ENCODE measurements at places on chromosomes 11 and 22.

DNA sequence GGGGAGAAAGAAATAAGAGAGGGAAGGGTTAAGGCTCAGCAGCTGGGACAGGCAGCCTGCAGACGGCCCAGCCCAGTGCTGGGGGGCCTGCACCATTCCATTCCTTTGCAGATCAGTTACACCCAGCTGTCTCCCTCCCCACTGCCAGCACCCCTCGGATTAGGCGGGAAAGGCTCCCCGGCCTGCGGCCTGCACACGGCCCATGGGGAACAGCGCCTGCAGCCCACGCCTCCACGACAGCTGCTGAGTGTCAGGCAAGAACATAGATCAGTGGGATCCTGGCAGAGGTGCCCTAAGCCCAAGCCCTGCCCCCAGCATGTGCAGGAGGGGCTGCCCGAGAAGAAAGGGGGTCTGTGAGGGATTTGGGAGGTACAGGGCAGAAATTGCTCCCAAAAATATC, 65.8 kb upstream of the MYOD1 start:
- no peak for DNase-seq

DNA sequence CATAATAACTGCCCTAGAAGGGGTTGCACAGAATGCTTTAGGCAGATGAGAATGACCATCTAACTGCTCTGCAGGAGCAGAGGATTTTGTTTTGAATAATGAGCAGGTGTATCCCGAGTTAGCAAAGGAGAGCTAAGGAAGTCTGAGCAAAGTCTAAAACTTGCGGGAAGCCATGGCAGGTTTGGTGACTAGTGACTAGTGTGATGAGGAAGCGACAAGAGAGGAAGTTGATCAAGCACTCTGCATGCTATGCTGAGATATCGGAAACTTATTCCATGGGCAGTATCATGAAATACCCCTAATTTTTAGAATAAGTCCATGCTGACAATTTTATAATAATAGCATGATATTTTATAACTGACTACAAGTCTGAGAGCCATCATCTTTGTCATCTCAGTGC, 12.9 kb downstream of the OLFML1 start:
- DNase-seq: no peak

- no peak for DNase-seq
These were observed 19.8 kb downstream of the ARL14EP start for GRCh38 chr11:30342736-30343166.

GRCh38 chr22:31120642-31121041, 2.1 kb upstream of the INPP5J start:
- no peak for DNase-seq

GRCh38 chr22:45657701-45658100, 13.9 kb upstream of the ATXN10 start:
- no peak for DNase-seq

GRCh38 chr22:29769723-29770321, 2.7 kb downstream of the UQCR10 start:
- no peak for DNase-seq

GRCh38 chr11:86138958-86139357, 70.1 kb upstream of the PICALM start:
- no peak for DNase-seq

DNA sequence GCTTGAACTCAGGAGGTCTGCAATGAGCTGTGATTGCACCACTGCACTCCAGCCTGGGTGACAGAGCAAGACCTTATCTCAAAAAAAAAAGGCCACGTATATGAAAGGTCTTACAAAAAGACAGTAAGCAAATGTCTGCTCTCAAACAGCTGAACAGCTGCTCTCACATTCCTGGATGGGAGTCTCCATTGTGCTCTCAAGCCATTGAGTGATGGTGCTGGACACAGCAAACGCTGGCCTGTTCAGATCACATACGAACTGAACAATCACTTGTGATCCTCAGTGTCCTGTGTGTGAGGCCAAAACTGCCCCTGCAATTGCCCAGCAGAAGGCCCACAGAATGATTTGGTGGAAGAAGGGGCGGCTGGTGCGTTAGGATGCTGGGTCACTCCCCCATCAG, 34.4 kb upstream of the YWHAH start:
- DNase-seq: no peak

GRCh38 chr11:30561691-30562415, 24.3 kb downstream of the MPPED2 start:
- DNase-seq: no peak

DNA sequence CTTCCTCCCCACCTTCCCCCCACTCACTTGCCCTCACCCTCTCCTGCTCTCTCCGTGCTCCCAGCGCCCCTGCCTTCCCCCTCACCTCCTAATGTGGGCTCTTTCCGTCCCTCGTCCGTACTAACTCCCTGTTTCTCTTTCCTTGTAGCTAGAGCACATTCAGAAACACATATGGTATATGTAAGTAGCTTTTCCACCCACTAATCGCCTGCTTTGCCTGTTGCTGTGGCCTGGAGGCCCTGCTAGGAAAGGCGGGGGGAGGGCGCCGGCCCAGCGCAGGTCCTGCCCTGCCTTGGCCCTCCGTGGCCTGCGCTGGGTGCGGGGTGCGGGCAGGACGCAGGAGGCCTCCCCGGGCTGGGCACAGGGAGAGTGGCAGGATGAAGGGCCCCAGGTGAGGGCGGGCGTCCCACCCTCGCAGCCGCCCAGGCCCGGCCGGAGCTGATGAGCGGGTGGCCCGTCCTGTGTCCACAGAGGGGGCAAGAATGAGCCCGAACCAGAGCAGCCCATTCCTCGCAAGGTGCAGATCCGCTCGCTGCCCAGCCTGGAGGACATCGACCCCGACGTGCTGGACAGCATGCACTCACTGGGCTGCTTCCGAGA, 41.7 kb downstream of the MOB2 start:
- no peak for DNase-seq

GRCh38 chr11:64629796-64630562, 39.0 kb downstream of the SLC22A12 start:
- DNase-seq: no peak

GRCh38 chr22:41401781-41402648, 20.3 kb downstream of the TEF start:
- DNase-seq: peak; percentile 52

DNA sequence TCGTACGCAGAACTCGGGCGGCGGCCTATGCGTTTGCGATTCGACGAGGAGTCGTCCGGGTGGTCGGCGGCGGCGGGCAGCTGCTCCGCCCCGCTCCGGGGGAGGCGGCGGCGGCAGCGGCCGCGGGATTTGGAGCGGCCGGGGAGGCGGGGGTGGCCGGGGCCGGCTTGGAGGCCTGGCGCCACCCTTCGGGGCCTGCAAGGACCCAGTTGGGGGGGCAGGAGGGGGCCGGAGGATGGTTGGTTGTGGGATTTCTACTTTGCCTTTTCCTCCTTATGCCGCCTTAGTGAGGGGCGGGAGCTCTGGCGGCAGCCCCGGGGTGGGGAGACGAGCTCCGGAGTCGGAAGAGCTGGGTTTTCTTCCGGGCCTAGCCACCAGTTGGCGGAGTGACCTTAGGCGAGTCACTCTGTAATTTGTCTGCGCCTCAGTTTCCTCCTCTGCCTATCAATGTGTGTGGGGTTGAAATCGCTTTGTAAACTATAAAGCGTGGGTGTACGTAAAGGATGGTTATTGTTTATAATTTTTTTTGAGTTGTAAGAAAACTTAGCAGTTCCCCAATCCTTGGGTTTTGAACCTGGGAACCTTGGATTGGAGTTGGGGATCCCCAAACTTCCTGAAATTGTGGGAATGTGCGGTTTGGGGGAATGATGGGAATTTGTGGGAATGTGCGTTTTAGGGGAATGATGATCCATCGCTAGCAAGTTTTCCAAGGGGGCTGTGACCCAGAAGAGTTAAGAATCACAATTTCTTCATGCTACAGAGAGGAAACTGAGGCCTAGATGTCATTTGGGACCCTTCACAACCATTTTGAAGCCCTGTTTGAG, 679 bp downstream of the TUG1 start:
- DNase-seq: no peak

DNA sequence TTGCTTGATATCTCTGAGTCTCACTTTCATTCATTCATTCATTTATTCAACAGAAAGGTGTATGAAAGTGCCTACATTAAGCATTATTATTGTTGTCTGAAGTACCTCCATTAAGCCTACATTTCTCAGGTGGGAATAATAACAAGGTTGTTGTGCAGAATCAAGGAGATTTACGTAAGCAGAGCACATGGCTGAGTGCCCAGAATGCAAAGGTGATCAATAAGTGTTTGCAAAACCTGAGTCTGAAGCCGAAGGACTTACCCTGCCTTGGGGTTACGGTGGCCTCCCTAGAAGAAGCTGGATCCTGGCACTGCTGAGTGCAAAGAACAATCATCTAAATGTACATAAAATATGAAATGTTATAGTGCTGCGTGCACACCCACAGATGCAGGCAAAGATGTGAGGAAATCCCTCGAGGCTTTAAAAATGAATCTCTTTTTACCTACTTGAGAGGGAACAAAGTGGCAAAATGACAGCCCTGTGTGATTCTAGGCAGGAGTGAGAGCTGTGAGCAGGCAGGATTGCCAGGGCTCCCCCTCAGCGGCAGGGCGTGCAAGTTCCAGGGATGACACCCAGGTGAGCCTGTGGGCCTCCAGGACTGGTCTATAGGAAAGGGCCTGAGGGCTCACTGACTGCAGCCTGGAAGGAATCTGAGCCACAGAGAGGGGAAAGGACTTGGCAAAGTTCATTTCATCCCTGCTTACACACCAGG, 133.1 kb upstream of the TBCEL start:
- DNase-seq: no peak

DNA sequence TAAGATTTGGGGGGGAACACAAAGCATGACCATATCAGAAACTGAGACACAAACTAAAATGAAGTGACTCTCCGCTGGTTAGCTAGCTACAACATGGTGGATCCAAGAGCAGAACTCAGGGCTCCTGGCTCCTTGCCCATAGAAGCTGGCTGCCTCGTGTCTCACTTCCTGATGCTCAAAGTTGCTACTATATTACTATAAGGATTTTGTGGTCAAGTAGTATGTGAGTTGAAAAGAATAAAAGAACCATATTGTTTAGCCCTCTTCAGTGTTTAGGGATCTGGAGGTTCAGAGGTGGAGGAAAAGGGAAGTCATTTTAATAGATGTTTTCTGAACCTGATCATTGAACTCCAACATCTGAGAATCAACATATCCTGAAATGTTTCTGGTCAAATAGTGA, 16.9 kb upstream of the SIK2 start:
- DNase-seq: no peak

- no peak for DNase-seq
These were observed 4.9 kb downstream of the SLCO2B1 start for GRCh38 chr11:75155570-75156422.

DNA sequence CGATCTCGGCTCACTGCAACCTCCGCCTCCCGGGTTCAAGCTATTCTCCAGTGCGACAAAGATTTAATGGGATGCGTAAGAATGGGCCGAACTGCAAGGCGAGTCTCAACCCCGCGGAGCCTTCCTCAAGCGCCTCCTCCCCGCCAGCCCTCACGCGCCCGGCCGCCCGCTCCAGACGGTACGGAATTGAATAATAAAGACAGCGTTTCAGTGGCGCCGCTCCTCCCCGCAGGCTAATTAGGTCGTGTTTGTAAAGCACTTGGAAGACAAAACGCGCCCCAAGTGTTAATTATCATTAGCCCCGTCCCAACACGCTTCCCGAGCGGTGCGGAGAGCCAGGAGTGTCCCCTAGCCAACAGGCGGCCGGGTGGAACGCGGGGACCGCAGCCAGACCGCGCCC, 192.0 kb downstream of the BUD13 start:
- no peak for DNase-seq

- no peak for DNase-seq
These were observed 11.2 kb upstream of the BID start for GRCh38 chr22:17785185-17786184.

DNA sequence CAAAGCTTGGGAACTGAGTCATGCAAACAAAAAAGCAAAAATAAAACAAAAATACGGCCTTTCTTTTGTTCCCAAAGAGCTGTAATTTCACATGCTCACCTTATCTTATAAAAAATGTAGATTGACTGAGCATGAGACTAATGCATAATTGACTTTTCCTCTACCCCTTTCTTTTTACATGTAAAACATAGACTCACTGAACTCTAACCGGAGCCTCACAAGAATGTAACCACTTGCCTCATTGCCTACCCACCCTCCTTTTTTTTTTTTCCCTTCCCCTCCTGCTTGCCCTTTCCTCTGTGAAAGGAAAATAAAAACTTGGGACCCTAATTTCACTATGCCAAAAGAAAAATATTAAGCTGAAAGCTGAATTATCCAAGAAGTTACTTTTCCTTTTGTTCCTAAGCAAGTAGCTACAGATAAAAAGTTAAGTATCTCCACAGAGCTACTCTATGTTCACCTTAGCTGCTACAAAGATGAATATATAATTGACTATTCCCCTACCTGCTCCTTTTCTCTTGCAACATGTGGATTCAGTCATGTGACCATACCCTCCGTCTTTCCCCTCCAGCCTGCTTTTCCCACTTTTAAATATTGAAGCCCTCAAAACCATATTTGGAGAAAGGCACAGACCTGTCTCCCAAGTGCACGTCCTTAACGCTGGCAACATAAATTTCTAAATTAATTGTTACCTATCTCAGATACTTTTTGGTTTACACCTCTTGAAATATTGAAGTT, 39.6 kb upstream of the WEE1 start:
- no peak for DNase-seq

DNA sequence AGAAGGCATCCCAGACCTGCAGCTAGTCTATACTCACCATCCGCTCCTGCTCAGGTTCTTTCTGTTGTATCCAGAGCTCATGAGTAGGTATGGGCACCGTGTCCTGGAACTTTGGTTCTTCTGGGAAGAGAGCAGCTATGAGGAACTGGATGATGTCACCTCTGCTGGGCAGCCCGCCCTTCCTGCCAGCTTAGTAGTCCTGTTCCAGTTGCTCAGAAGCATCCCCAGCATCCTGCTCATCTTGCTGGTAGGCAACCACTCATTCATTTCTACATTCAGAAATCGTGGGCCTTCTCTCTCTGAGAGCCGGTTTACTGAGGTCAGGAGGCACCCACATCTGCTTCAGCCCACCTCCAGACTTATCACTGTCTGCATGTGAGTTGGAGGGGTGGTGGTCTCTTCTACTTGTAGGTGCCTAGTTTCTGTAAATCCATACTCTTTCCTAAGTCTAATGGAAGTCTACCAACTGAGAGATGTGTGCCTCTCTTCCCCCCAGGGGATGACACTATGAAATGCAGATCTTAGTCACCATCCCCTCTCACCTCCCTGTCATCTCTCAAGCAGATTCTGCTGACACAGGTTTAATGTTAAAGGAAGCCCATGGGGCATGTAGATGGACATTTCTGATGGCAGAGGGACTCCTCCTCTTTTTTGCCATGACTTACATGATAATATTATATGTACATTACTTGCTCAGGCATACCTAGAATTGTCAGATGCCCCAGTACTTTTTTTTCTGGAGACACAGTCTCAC, 29.6 kb upstream of the CCDC134 start:
- no peak for DNase-seq

DNA sequence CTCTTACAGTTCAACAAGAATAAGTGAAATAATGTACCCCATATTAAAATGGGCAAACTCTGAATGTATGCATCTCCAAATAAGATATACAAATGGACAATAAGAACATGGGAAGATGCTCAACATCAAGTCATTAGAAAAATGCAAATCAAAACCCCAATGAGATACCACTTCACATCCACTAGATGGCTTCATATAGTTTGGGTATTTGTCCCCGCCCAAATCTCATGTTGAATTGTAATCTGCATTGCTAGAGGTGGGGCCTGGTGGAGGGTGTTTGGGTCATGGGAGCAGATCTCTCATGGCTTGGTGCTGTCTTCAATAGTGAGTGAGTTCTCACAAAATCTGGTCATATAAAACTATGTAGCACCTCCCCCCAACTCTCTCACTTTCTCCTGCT, 5.7 kb downstream of the MPZL2 start:
- DNase-seq: no peak
